Right lobe of liver (tissue), 6 donors: ENCODE measurements at places on chromosomes 4 and X. TPM values are rescaled to one million over a fixed set of nuclear protein-coding genes. Genes with fewer than 3 reads are reported as not detected.

DNA sequence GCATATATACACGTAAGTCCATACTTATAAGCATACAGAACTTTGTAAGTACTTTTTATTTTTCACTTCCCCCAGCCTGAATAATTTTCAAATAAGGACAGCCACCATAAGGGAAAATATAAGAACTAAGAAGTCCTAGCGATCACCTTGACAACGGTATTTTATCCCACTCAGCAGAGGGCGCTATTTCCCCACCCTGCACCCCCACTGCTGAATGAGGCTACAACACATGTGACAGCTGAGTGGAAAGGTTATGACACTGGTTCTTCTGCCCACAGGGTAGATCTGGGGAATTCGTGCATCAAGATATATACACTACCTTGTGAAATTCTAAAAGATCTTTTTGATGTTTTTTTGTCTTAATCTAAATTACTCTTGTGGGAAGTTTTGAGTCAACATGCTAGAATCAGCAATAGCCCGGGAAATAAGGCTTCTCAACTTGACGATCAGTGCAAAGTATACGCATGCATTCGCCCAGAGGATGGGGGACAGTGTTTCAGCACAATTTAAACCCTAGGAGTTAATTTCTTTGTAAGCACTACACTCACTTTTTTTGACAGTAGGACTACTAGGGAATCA is 151.5 kb downstream of the CORIN start:
- H3K4me1 ChIP-seq = peaks cover 4% of the 10 kb centered on the region
- no peak overlapping the region for H3K27ac ChIP-seq
- H3K36me3 ChIP-seq = no peaks in the 10 kb centered on the region
- peak; percentile 77 for DNase-seq
- no peak overlapping the region for H3K4me3 ChIP-seq

- peak within 1 kb of the TSS; percentile 43 for H3K27ac ChIP-seq
- H3K36me3 ChIP-seq = no peaks in the 10 kb centered on the region
- DNase-seq = peak; percentile 61
- H3K4me3 ChIP-seq = peak within 1 kb of the TSS; percentile 69
Measured at GRCh38 chr4:141133146-141133998, at the start of gene RNF150. RNF150 (minus strand) TSS chr4:141133469.

LINC00632 gene
- total RNA-seq = 1.5 TPM

GRCh38 chr4:14864365-14865030 is 137.8 kb upstream of the CPEB2 start:
- peaks cover 11% of the 10 kb centered on the region for H3K4me1 ChIP-seq
- H3K27ac ChIP-seq = no peak overlapping the region
- DNase-seq = no peak
- no peaks in the 10 kb centered on the region for H3K27me3 ChIP-seq
- H3K4me3 ChIP-seq = no peak overlapping the region

HSFX4 gene
- total RNA-seq = not detected

GRCh38 chr4:1211891-1212545 is 36.9 kb downstream of the CTBP1 start:
- H3K36me3 ChIP-seq = peaks cover 56% of the 10 kb centered on the region
- no peak overlapping the region for H3K27ac ChIP-seq
- peaks cover 7% of the 10 kb centered on the region for H3K4me1 ChIP-seq

DNA sequence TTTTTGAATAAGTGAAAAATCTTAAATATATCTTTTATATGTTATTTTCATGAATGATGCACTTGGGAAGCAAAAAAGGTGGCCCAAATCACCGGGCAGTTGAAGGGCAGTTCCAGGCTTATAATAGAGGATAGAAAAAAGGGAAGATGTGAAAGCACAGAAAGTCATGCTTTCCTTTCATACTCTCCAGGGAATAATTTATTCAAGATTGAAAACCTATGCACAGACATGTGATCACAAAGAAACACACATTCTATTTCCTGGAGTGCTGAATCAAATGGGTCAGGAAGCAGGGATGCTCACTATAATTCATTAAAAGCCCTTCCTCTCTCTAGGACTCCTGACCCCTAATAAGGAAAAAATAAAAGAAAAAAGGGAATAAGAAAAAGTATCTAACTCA is 66.1 kb upstream of the USP38 start:
- DNase-seq = no peak
- no peaks in the 10 kb centered on the region for H3K27me3 ChIP-seq
- H3K36me3 ChIP-seq = no peaks in the 10 kb centered on the region
- no peak overlapping the region for H3K4me3 ChIP-seq
- H3K27ac ChIP-seq = no peak overlapping the region

COMMD8 gene
- 7.4 TPM for total RNA-seq

DNA sequence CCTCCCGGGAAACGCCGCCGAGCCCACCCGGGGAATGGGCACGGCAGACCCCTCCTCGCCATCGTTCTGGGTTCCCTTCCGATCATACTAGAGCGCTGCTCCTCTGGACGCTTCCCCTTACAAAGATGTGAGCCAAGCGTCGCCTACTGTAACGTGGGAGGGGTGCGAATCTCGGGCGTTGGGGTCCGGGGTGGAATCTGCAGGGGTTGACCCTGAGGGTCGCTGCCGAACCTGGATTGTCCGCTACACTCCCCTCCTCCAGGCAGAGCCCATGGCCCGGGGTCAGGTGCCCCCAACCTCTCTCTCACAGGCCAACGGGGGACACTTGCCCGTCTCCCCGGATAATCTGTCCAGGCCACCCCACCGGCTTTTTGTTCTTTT is 13.8 kb downstream of the BCOR start:
- H3K4me1 ChIP-seq = peaks cover 2% of the 10 kb centered on the region
- H3K36me3 ChIP-seq = no peaks in the 10 kb centered on the region
- no peak for DNase-seq
- H3K27ac ChIP-seq = no peak overlapping the region

- H3K4me3 ChIP-seq = no peak overlapping the region
- H3K36me3 ChIP-seq = no peaks in the 10 kb centered on the region
- DNase-seq = no peak
- no peaks in the 10 kb centered on the region for H3K4me1 ChIP-seq
- no peak overlapping the region for H3K27ac ChIP-seq
Measured at GRCh38 chr4:53730031-53730805, 138.9 kb upstream of the LNX1 start.

TEX13B gene
- not detected for total RNA-seq

SMIM20 gene
- total RNA-seq = 16.0 TPM

DNA sequence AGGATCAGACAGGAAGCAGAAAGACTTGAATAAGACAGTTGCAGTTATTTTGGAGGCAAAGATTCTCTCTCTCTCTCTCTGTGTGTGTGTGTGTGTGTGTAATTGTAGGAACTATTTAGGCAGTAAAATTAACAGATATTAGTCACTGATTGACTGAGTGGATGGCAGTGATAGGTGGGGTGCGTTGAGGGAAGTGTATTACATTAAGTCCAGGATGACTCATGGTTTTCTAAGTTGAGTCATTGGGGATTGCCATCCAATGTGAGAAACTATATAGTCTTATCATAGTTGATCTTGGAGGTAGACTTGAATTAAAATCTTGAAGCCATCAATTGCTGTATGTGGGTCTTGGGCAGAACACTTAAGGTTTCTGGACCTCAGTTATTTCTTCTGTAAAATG is 75.4 kb downstream of the AR start:
- no peak overlapping the region for H3K4me3 ChIP-seq
- H3K36me3 ChIP-seq = no peaks in the 10 kb centered on the region
- no peaks in the 10 kb centered on the region for H3K4me1 ChIP-seq
- peaks cover 3% of the 10 kb centered on the region for H3K27me3 ChIP-seq
- no peak overlapping the region for H3K27ac ChIP-seq

OPN1LW gene
- not detected for total RNA-seq

DNA sequence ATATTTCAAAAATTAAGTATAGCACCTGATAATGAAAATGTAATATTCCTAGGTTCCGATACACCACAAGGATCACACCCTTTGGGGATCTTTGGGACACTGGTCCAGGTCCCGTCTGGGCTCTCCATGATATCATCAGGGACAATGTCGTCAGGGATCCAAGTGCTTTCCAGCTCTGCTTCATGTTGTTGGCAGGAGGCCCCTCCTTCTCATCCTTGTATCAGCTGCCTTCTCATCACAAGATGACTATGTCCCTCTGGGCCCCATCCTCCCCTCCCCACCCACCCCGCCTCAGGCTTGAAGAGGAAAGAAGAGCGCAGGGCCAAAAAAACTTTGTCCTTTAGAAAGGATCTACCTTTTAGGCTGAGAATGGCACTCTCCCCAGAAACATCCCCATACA is 128.3 kb upstream of the KLF3 start:
- no peaks in the 10 kb centered on the region for H3K4me1 ChIP-seq
- no peak overlapping the region for H3K27ac ChIP-seq
- H3K36me3 ChIP-seq = no peaks in the 10 kb centered on the region
- DNase-seq = no peak

DNA sequence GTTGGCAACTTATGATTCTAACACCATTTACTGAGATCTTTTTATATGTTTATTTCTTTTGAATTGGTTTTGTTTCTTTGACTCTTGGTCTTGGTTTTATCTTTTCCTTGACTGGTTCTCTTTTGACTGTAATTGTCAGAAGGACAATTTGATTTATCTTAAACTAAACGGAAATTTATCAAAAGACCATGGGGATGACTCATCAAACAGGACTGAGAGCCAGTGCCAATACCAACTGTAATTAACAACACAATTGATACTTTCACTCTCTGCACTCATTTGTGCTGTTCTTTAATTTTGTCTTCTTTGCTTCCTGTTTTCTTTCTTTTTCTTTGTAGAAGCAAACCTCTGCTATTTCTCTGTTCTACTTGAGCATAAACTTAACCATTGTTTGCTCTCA is 776.8 kb downstream of the CCSER1 start:
- no peak overlapping the region for H3K27ac ChIP-seq
- no peaks in the 10 kb centered on the region for H3K36me3 ChIP-seq
- no peaks in the 10 kb centered on the region for H3K27me3 ChIP-seq

GRCh38 chr4:163332526-163333406 is at the start of gene NPY1R:
NPY1R (minus strand) TSS chr4:163332596; CDS start chr4:163326554, 6,042 bp downstream.
- H3K4me3 ChIP-seq = peak within 1 kb of the TSS; percentile 53
- H3K27ac ChIP-seq = peak within 1 kb of the TSS; percentile 31

DNA sequence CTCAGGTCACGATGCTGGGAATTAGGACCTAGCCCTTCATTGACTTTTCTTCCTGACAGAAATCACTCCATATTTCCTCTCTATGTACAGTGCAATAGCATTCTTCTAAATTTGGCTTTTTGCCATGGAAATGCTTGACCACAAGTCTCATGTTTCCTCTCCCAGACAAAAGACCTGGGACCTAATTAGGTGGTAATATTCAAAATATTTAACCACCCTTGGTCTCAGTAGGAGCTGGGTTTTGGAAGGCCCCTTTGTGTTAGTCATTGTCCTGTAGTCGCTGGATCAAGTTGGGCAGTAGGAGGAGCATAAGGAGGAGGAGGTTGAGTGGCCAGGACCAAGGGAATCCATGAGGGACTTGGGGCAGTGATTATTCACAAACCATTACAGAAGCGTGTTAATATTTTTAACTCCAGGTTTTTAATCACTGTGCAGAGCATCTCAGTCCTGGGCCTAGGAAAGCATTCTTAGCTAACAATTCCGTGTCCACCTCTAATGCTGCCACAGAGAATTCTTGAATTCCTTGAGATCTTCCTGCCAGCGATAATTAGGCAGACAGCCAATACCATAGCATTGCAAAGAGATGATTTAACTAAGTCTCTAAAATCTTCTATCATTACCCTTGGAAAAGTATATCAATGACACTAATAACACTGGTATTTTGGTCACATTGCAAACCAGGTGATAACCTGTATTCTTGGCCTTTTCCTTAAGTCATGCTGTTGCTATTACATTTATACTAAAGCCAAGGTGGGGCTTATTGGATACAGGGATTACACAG is 25.0 kb upstream of the SHROOM4 start:
- H3K4me3 ChIP-seq = no peak overlapping the region
- H3K27me3 ChIP-seq = no peaks in the 10 kb centered on the region
- H3K4me1 ChIP-seq = no peaks in the 10 kb centered on the region
- H3K27ac ChIP-seq = no peak overlapping the region

DNA sequence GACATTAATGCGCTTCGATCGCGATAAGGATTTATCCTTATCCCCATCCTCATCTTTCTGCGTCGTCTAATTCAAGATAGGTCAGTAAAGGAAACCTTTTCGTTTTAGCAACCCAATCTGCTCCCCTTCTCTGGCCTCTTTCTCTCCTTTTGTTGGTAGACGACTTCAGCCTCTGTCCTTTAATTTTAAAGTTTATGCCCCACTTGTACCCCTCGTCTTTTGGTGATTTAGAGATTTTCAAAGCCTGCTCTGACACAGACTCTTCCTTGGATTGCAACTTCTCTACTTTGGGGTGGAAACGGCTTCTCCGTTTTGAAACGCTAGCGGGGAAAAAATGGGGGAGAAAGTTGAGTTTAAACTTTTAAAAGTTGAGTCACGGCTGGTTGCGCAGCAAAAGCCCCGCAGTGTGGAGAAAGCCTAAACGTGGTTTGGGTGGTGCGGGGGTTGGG is 528 bp upstream of the FGF2 start:
- no peak for DNase-seq
- H3K4me1 ChIP-seq = peaks cover 13% of the 10 kb centered on the region
- H3K27ac ChIP-seq = no peak overlapping the region
- H3K36me3 ChIP-seq = no peaks in the 10 kb centered on the region
- H3K27me3 ChIP-seq = no peaks in the 10 kb centered on the region
- peak overlapping the region; percentile 27 for H3K4me3 ChIP-seq

- H3K27ac ChIP-seq = no peak overlapping the region
- no peaks in the 10 kb centered on the region for H3K36me3 ChIP-seq
- no peaks in the 10 kb centered on the region for H3K4me1 ChIP-seq
- H3K4me3 ChIP-seq = no peak overlapping the region
- DNase-seq = no peak
Measured at GRCh38 chrX:57353472-57354132, 67.1 kb downstream of the FAAH2 start.

GRCh38 chr4:11511321-11511720 is 82.6 kb upstream of the HS3ST1 start:
- no peak for DNase-seq
- H3K27me3 ChIP-seq = no peaks in the 10 kb centered on the region
- no peaks in the 10 kb centered on the region for H3K36me3 ChIP-seq
- no peak overlapping the region for H3K4me3 ChIP-seq

DNA sequence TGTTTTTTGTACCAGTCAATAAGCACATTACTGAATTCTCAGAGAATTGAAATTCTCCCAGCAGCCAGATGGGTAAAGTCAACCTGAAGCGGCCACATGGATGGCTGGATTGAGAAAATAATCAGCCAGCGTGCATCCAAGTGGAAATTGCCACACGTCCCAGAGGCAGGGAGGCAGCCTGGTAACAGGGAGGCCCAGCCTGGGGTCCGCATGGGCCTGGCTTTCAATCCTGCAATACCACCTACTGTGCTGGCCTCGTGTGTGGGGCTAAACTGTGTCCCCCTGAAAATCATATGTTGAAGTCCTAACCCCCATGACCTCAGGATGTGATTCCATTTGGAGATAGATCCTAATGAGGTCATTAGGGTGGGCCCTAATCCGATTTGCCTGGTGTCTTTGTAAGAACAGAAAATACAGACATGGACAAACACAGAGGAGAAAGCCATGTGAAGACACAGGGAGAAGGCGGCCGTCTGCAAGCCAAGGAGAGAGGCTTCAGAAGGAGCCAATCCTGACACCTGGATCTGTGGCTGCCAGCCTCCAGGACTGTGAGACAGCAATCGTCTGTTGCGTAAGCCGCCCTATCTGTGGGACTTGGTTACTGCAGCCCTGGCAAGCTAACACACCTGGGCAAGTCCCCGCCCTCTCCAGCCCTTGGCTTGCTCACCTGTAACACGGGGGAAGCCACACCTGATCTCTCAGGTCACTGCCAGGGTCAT is 90.3 kb downstream of the JAKMIP1 start:
- H3K27ac ChIP-seq = no peak overlapping the region
- H3K36me3 ChIP-seq = no peaks in the 10 kb centered on the region
- H3K4me3 ChIP-seq = no peak overlapping the region
- H3K4me1 ChIP-seq = no peaks in the 10 kb centered on the region
- H3K27me3 ChIP-seq = no peaks in the 10 kb centered on the region

GRCh38 chr4:167102475-167102874 is 131.8 kb downstream of the SPOCK3 start:
- H3K4me1 ChIP-seq = no peaks in the 10 kb centered on the region
- no peak overlapping the region for H3K27ac ChIP-seq
- no peak overlapping the region for H3K4me3 ChIP-seq
- no peak for DNase-seq
- H3K27me3 ChIP-seq = no peaks in the 10 kb centered on the region
